ENCODE measurements at places on chromosomes 13 and 19.

DNA sequence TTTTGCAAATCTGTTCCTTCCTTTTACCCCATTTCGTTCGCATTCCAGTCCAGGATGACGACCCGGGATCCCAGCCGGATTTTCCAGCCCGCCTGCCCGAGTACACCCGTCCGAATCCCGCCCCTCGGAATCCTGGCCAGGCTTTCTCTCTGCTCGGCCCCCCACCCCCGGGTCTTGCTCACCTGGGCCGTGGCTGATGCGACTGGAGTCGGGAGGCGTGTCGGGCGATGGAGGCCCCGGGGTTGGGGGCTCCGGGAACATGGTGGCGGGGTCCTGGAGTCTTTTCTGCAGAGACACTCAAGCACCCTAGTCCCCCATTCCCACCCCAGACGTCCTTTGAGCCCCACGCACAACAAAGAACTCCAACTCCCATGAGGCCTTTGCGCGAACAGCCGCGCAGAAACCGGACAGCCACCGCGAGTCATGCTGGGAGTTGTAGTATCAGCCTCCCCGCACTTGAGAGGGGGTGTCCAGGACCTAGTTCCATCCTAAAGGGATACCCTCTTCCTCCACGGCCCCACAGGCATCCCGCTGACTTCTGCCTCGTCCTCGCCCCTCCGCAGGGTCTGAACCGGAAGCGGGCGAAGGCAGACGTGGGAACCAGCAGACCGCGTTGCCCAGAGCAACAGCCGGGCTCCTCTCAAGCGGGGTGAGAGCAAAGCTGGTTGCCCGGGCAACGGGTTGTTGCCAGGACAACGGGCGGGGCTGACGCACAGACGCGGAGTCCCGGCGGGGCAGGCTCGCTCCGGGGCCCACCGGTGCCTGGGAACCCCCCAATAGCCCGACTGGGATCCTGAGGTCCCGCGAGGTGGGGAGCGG, 1.1 kb downstream of the SYT5 start:
- peak overlapping the region; percentile 82 for H3K4me3 ChIP-seq
- H3K4me1 ChIP-seq, result peaks cover 5% of the 10 kb centered on the region
- peak overlapping the region; percentile 36 for H3K27ac ChIP-seq
- H3K36me3 ChIP-seq, result peaks cover 3% of the 10 kb centered on the region
- H3K27me3 ChIP-seq, result peaks cover 30% of the 10 kb centered on the region

GRCh38 chr13:110343241-110343865, 36.3 kb downstream of the COL4A2 start:
- peaks cover 98% of the 10 kb centered on the region for H3K4me1 ChIP-seq
- peaks cover 17% of the 10 kb centered on the region for H3K27me3 ChIP-seq
- no peak for DNase-seq
- H3K36me3 ChIP-seq, result peaks cover 48% of the 10 kb centered on the region

GRCh38 chr13:23579896-23580683, 9.9 kb downstream of the TNFRSF19 start:
- no peak for DNase-seq
- H3K4me1 ChIP-seq, result peaks cover 12% of the 10 kb centered on the region
- H3K36me3 ChIP-seq, result peaks cover 4% of the 10 kb centered on the region
- no peak overlapping the region for H3K27ac ChIP-seq
- no peaks in the 10 kb centered on the region for H3K27me3 ChIP-seq

GRCh38 chr13:85520445-85520844, 278.8 kb downstream of the SLITRK6 start:
- H3K27ac ChIP-seq, result no peak overlapping the region
- no peaks in the 10 kb centered on the region for H3K4me1 ChIP-seq
- DNase-seq, result no peak
- no peak overlapping the region for H3K4me3 ChIP-seq
- H3K27me3 ChIP-seq, result peaks cover 2% of the 10 kb centered on the region

GRCh38 chr13:25980255-25980654, 71.6 kb downstream of the SHISA2 start:
- no peak overlapping the region for H3K4me3 ChIP-seq
- peaks cover 34% of the 10 kb centered on the region for H3K4me1 ChIP-seq
- H3K36me3 ChIP-seq, result peaks cover 3% of the 10 kb centered on the region
- H3K27ac ChIP-seq, result no peak overlapping the region
- DNase-seq, result peak; percentile 31
- peaks cover 6% of the 10 kb centered on the region for H3K27me3 ChIP-seq

DNA sequence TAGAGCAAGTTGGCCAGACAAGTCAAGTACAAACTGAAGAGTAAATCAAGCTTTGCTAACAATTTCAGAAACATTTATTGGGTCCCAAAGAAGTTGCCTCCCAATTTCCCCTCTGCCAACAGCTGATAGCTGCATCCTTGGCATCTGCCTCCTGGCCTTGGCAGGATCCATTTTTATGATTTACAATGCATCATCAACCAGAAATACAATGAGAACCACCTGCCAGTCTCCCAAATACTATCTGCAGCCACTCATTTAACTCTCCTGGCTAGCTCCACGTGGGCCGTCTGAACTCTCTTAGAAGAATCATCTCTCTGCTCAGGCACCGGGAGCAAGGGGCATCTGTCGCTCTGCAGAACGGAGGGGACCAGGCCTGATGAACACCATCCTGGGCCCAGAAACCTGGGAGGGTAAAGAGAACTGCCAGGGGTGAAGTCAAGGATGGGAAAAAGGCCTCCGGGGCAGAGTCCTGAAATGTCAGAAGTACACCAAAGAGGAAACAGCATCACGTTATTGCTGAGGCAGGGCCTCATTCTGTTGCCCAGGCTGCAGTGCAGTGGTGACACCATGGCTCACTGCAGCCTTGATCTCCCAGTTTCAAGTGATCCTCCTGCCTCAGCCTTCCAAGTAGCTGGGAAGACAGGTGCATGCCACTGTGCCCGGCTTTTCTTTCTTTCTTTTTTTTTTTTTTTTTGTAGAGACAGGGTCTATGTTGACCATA, 2.6 kb downstream of the LONP1 start:
- H3K4me1 ChIP-seq, result peaks cover 13% of the 10 kb centered on the region
- H3K36me3 ChIP-seq, result peaks cover 10% of the 10 kb centered on the region
- DNase-seq, result no peak
- H3K27me3 ChIP-seq, result peaks cover 15% of the 10 kb centered on the region
- H3K4me3 ChIP-seq, result peak overlapping the region; percentile 79
- peak overlapping the region; percentile 57 for H3K27ac ChIP-seq

- H3K27ac ChIP-seq, result no peak overlapping the region
- DNase-seq, result no peak
- H3K36me3 ChIP-seq, result peaks cover 1% of the 10 kb centered on the region
Observed at GRCh38 chr13:111855786-111856185, 211.2 kb upstream of the SOX1 start.

- H3K4me1 ChIP-seq, result no peaks in the 10 kb centered on the region
- no peak overlapping the region for H3K27ac ChIP-seq
- no peak overlapping the region for H3K4me3 ChIP-seq
- H3K27me3 ChIP-seq, result peaks cover 3% of the 10 kb centered on the region
Observed at GRCh38 chr19:28829359-28829758, 383.6 kb downstream of the UQCRFS1 start.

DNA sequence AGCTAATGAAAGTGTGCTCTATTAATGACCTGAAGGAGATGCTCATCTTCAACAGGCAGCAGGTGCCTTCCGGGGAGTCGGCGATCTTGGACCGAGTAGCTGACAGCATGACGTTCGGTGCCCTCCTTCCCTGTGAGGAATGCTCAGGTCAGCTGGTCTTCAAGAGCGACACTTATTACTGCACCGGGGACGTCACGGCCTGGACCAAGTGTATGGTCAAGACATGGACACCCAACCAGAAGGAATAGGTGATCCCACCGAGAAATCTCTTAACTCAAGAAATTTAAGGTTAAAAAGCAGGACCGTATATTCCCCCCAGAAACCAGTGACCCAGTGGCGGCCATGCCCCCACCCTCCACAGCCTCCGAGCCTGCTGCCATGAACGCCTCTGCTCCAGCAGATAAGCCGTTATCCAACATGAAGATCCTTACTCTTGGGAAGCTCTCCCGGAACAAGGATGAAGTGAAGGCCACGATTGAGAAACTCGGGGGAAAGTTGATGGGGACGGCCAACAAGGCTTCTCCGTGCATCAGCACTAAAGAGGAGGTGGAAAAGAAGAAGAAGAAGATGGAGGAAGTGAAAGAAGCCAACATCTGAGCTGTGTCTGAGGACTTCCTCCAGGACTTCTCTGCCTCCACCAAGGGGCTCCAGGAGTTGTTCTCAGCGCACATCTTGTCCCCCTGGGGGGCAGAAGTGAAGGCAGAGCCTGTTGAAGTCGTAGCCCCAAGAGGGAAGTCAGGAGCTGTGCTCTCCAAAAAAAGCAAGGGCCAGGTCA, 22.8 kb upstream of the ANKRD10 start:
- H3K27me3 ChIP-seq, result peaks cover 5% of the 10 kb centered on the region
- H3K27ac ChIP-seq, result no peak overlapping the region
- no peaks in the 10 kb centered on the region for H3K4me1 ChIP-seq
- DNase-seq, result no peak

- H3K36me3 ChIP-seq, result peaks cover 41% of the 10 kb centered on the region
- peaks cover 3% of the 10 kb centered on the region for H3K4me1 ChIP-seq
- H3K27ac ChIP-seq, result no peak overlapping the region
- H3K27me3 ChIP-seq, result peaks cover 2% of the 10 kb centered on the region
- H3K4me3 ChIP-seq, result no peak overlapping the region
- no peak for DNase-seq
Observed at GRCh38 chr19:16561382-16561781, 10.8 kb downstream of the SLC35E1 start.

DNA sequence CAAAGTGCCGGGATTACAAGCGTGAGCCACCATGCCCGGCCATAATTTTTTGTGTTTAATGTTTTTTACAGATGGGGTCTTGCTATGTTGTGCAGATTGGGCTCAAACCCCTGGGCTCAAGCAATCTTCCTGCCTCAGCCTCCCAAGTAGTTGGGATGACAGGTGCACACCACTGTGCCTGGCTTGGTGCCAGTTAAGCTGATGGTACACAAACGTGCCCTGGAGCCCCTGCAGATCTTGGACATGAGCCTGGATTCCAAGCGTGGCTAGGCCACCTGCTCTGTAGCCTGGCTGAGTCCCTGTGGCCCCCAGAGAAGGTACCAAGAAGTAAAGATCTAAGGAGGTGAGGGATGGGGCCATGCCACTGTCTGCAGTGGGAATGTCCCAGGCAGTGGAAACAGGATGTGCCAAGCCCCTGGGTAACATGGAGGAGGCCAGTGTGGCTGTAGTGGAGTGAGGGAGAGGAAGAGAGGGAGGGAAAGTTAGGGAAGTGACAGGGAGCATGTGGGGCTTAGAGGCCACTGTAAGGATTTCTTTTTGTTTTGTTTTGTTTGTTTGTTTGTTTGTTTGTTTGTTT, 7.0 kb downstream of the PRODH2 start:
- DNase-seq, result no peak
- H3K27ac ChIP-seq, result no peak overlapping the region
- peaks cover 15% of the 10 kb centered on the region for H3K27me3 ChIP-seq

- H3K27me3 ChIP-seq, result peaks cover 19% of the 10 kb centered on the region
- no peak overlapping the region for H3K27ac ChIP-seq
- peak; percentile 65 for DNase-seq
Observed at GRCh38 chr19:18436671-18437490, 1.1 kb downstream of the ISYNA1 start.

- no peak for DNase-seq
- H3K27ac ChIP-seq, result no peak overlapping the region
- H3K27me3 ChIP-seq, result no peaks in the 10 kb centered on the region
- no peaks in the 10 kb centered on the region for H3K4me1 ChIP-seq
- no peak overlapping the region for H3K4me3 ChIP-seq
- no peaks in the 10 kb centered on the region for H3K36me3 ChIP-seq
Observed at GRCh38 chr13:79710376-79710775, 229.4 kb downstream of the NDFIP2 start.

DNA sequence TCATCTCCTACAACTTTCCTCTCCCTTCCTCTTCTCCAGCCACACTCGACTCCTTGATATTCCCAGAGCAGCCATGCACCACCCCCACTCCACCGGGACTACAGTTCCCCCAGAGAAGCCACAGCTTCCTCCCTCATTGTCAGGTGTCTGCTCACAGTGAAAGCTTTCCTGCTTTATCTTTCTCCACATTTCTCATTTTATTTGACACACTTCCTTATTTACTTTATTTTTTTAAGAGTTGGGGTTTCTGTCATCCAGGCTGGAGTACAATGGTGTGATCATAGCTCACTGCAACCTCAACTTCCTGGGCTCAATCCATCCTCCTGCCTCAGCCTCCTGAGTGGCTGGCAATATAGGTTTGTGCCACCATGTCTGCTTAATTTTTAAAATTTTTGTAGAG, 464.6 kb downstream of the MYO16 start:
- peak overlapping the region; percentile 96 for H3K27ac ChIP-seq
- peaks cover 5% of the 10 kb centered on the region for H3K36me3 ChIP-seq
- H3K4me3 ChIP-seq, result no peak overlapping the region
- peaks cover 5% of the 10 kb centered on the region for H3K27me3 ChIP-seq

GRCh38 chr13:28584873-28585381, 74.0 kb upstream of the POMP start:
- peaks cover 2% of the 10 kb centered on the region for H3K27me3 ChIP-seq
- no peaks in the 10 kb centered on the region for H3K36me3 ChIP-seq
- no peak for DNase-seq
- no peak overlapping the region for H3K27ac ChIP-seq
- H3K4me1 ChIP-seq, result peaks cover 42% of the 10 kb centered on the region
- peak overlapping the region; percentile 5 for H3K4me3 ChIP-seq
